ENCODE measurements at places on chromosomes 2 and 18.
A peak's percentile ranks its signal among the peaks of the same experiment; 100 is the strongest.

DNA sequence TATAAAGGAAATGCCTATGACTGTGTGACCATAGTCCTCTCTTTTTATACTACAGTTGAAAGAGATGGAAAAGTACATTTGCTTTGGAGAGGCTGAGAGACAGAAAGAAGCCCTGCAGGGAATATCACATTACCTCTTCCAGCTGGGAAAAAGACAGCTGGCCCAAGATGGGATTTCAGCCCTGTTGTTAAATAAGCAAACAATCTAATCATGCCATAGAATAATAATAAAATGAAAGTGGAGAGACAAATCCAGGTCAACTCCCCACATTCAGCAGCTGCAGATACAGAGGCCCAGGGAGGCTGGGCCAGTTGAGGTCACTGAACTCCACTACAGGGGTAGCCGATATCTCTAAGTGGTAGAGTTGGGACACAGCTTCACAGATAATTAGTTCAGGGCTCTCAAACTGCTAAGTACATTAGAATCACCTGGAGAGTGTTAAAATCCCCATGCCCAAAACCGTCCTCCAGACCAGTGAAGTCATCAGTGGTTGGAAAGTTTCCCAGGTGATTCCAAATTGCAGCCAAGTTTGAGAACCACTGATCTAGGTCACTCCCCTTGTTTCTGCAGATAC lies 81.9 kb downstream of the MOGAT1 start:
- peak; percentile 40 for DNase-seq

DNA sequence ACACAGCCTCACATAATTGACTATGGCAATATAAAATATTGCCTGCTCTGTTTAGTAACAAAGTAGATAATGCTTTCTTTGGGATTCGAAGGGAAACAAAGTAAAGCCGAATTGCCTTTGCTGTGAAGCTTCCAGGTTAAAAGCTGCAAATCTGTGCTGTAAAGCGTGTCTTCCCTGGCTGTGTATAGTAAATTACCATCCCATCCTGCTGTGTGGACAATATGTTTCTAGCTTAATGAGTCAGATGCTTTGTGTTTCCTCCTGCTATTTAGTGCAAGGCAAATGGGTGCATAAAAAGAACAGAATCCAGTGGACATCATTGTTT lies 265.1 kb downstream of the SOCS6 start:
- no peak for DNase-seq

GRCh38 chr2:220916931-220917330 lies 655.2 kb downstream of the EPHA4 start:
- DNase-seq: no peak

DNA sequence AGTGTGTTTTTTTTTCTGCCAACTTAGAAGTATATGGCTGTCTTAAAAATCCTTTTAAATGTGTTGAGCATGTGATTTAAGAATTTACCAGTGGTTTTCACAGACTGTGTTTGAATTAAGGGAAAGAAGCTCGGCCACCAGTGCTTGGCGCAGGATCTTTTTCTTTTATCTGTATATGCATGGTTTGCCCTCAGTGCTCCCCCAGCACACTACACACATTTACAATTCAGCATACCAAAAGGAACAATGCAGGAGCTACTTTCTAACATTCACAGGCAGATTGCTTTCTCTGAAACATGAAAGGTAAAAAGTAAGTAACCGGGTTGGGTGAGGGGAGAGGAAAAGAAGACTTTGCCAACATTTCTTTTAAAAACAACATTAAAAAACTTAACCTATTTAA lies 3.9 kb downstream of the SALL3 start:
- no peak for DNase-seq

DNA sequence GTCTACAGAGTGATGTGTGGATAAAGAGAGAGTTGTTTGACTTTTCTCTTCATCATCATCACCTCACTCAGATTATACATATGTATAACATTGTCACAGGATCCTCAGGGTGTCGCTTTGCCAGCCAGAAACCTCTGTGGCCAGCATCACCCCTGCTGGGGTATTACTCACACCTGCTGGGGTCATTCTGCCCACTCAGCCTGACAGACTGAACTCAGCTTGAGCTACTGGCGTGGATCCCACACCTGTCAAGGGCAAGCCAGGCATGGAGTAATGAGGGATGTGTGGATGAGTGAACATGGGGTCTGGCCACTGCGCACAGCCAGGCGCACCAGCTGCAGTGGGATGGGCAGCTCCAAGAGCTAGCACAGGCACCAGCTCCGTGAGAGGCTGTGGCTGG lies 870.6 kb downstream of the CBLN2 start:
- DNase-seq: no peak

DNA sequence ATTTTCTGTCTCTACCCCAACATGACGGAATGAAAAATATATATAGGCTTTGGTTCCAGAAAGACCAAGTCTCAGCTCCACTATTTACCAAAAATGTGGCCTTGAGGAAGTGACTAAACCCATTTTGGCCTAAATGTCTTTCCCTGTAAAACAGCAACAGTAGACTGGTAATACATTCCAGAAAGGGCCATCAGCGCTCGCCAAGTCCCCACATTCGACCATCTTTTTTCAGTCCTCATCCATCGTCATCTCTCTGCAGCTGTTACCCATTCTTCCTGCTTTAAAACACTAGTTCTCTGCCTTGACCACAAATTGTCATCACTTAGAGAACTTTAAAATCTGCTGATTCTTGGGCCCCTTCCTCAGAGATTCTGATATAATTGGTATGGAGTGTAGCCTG lies 183.8 kb upstream of the CTAGE1 start:
- no peak for DNase-seq

DNA sequence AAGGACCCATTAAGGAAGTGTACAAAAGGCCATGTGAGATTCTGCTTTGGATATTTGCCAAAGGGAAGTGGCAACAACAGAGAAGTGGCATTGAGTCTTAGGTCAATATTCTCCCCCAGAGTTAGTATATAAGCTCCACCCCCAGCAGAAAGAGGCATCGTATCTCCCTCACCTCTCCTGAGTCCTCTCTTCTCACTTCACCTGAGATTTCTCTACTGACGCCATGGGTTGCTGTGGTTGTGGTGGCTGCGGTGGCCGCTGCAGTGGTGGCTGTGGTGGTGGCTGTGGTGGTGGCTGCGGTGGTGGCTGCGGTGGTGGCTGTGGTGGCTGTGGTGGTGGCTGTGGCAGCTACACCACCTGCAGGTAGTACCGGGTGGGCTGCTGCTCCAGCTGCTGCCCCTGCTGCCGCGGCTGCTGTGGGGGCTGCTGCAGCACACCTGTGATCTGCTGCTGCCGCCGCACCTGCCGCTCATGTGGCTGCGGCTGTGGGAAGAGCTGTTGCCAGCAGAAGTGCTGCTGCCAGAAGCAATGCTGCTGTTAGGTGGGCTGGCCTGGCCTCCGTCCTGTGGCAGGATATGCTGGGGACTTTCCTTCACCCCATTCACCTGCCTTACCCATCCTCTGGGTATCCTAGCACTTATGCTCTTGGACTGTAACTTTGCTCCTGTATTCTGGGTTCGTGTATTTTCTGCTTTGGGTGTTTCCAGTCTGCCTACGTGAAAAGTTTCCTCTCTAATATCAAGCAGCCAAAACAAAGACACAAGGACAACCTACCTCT lies 5.9 kb downstream of the SCYGR3 start:
- DNase-seq: peak; percentile 21

DNA sequence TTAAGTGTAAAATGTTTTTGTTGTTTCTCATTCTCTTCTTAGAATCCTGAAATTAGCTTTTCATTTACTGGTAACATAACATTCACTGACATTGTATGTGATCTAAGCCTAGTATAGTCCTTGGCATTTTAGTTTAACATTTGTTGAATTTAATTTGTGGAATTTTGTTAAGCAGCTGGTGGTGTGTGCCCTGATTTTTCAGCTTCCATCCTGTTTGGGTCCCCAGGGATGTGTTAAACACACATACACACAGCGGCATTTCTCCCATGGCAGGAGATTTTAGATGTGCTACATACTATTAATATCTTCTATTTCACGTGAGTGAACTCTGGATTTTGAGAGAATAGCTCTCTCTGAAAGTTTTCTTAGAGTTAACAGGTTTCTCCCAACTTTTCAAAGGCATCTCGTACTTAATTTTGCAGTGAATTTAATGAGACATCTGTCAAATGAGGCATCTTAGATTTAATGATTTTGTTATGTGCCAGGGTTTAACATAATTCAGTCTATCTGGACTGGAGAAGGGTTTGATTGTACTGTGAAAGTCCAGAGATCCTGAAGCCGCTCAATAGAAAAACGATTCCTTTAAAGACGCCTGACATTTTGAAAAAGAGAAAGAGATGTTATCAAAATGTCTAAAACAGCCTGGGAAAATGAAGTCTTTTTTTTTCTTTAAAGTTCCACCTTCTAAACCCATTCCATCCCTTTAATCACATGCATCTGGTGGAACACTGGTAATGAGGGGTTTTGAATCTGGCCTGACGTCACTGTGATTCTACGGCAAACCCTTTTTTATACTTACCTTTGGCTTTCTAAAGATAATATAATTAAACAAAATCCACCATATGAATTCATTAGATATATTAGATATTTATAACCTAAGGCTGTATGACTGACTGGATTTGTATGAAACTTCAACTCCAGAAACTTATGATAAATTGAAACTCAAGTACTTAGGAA lies 6.8 kb downstream of the PHLPP1 start:
- no peak for DNase-seq

DNA sequence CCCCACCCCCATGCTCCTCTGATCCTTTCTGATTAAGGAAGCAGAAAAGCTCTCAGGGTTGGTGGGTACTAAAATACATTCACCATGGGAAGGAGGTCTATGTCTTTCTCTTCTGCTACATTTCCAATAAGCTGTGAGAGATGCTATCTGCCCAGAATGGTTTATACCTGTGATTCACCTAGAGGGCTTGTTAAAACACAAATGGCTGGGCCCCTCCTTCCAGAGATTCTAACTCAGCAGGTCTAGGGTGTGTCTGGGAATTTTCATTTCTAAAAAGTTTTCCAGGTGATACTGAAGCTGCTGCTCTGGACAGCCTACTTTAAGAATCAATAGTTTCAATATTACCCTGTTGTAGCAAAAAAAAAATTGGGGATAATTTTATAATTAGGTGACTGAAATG lies 772.2 kb upstream of the ZEB2 start:
- DNase-seq: no peak

GRCh38 chr2:149355716-149356422 lies 25.5 kb downstream of the LYPD6 start:
- DNase-seq: no peak

- no peak for DNase-seq
Measured at GRCh38 chr2:54728669-54729120, 5.2 kb downstream of the EML6 start.

DNA sequence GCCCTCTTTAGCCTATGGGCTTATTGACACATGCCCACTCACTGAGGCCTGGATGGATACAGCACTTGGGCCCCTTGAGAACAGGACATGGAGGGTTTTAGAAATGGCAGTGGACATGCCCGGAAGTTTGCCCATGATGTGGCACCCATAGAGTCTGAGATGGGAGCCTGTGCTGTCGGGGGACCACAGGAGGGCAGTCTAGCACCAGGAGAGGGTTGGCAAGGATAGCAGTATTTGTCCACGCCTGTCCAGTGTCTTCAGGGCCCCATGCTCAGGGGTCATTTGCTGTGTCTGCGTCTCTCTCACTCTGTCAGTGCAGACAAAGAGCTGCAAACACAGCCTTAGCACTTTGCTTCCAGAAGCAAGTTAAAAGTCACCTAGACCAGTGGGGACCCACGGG lies 48.7 kb downstream of the IL1RL2 start:
- DNase-seq: no peak

- DNase-seq: no peak
Measured at GRCh38 chr2:10380048-10380926, 67.8 kb downstream of the ODC1 start.

- DNase-seq: no peak
Measured at GRCh38 chr2:201949181-201949926, 84.3 kb upstream of the FZD7 start.

DNA sequence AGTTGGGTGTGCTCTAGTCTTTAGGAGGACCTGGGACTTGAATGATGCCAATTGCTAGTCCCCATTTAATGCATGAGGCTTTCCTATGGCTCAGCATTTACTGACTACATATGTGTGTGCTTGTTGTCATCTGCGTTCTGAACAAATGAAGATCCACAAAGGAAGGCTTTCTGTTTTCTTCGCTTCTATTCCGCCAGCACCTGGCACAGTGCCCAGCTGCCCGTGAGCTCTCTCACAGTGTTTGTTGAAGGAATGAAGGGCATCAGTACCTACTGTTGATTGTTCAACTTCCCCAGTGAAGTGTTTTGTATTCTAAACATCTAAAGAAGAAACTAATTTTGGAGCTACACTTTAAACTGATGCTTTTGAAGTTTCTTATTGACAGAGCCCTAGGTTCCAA lies 122.4 kb upstream of the LINC00305 start:
- no peak for DNase-seq

DNA sequence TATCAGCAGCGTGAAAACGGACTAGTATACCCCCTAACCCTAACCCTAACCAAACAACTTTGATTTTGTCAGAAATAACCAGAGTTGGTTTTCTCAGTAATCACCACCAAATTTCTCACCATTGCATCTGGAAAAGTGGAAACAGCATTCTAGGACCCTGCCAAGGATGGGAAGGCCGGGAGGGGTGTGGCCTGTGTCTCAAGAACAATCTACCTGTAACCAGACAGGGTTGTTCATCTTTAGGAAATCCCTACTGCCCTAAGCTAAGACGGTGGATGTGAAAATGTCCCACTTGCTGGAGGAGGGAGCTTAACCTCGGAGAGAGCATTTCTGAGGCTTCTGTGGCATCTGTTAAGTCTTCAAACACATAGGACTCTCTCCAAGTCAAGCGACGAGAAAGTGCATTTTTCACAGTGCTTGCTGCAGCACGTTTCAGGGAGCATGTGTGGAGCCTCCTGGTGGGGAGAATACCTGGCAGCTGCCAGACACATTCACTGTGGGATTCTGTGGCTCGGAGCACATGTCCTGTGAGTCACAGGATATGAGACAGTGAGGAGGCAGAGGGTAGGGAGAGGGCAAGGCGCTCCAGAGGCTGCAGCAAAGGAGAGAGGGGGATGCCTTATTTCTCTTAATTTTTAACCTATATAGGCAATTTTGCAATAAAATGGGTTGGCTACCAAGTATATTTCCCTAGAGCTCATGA lies 207.5 kb downstream of the SPP2 start:
- no peak for DNase-seq

DNA sequence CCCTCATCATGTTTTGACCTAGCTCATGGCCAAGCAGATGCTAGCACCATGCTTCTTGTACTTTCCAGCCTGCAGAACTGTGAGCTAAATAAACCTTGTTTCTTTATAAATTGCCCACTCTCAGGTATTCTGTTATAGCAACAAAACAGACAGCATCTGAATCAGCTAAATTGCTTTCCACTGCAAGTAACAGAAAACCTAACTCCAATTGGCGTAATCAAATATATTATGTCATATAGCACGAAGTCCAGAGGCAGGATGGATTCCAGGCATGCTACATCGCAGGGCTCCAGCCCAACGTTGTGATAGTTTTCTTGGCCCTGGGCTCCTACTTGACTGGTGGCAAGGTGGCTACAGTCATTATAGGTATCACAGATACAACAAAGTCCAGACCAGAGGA lies 10.4 kb upstream of the CUL3 start:
- DNase-seq: no peak

GRCh38 chr2:195319112-195319460 lies 337.9 kb upstream of the SLC39A10 start:
- no peak for DNase-seq

All from midbrain (tissue), 1 donor.